T-cell (primary cell): ENCODE measurements at places on chromosomes 11 and 22.

- DNase-seq, result no peak
These were observed 82.1 kb downstream of the CADM1 start for GRCh38 chr11:115421992-115422689.

DNA sequence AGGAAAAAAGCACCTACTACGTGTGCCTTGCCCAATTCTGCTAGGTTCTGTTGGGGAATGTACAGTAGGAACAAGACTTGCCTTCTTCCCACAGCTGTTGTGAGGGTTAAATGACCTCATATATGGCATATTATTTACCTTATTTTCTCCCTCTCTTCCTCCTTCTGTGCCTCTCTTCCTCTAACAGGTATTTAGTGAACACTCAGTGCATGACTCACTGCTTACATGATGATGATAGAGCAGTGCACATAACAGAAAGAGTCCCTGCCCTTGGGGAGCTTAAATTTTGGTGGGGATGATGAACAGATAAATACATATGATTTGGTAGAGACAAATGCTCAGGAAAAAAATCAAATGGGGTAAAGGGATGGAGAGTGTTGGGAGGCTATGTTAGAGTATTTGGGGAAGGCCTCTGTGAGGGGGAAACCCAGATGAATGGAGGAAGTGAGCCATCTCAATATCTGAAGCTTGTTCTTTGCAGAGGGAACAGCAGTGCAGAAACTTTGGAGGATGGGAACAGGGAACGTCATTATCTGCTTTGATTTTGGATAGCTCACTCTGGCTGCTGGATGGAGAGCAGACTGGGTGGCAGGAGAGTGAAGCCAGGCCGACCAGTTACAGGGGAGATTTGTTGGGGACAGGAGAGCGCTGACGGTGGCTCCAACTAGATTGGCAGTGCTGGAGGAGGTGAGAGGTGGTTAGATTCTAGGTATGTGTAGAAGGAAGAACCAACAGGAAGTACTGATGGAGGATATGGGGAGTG lies 95.5 kb upstream of the TENM4 start:
- DNase-seq, result no peak

- no peak for DNase-seq
These were observed 25.4 kb downstream of the SAAL1 start for GRCh38 chr11:18080451-18080850.

- no peak for DNase-seq
These were observed 128.1 kb upstream of the SPON1 start for GRCh38 chr11:13834463-13834862.

DNA sequence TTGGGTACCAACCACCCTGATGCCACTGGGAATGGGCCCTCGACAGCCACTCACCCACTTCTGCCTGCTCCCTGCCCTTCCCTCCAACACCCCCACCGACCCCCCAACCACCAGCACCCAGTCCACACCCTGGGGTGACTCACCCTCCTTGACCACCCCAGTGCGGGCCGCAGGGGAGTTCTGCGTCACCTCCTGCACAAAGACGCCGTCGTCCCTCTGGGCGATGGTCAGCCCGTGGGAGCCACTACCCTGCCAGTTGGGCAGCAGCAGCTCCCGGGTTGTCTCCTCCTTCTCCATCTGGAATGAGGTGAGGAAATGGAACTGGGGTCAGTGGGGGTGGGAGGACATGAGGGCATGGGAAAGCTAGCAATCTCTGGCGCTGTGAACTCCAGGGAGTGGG lies 10.8 kb downstream of the AHNAK start:
- DNase-seq, result no peak

GRCh38 chr11:113072237-113072858 lies 111.1 kb downstream of the NCAM1 start:
- no peak for DNase-seq

- no peak for DNase-seq
These were observed 137.1 kb downstream of the CSNK2A3 start for GRCh38 chr11:11215944-11216343.

- DNase-seq, result no peak
These were observed 8.6 kb downstream of the TCN1 start for GRCh38 chr11:59857439-59858434.

DNA sequence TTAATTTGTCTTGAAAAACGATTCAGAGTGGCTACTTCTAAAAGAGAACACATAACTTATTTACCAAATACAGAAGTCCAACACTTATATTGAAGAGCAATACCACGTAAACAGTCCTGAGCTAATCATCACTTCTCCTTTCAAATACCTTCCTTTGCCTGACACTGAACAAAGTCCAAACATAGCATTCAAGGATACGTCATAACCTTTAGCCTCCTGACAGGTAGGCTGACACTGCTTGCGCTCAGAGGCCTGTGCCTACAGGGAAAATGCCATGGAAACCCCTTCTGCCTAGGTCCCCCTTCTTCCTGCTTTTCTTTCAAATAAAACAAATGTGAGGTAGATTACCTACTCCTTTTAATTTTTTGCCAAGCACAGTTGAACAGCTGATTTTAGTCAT lies 510.0 kb downstream of the INSC start:
- no peak for DNase-seq

GRCh38 chr11:35623621-35624168 lies 5.4 kb downstream of the FJX1 start:
- DNase-seq, result no peak

- peak; percentile 78 for DNase-seq
These were observed 15.7 kb upstream of the SNX32 start for GRCh38 chr11:65817835-65818680.

DNA sequence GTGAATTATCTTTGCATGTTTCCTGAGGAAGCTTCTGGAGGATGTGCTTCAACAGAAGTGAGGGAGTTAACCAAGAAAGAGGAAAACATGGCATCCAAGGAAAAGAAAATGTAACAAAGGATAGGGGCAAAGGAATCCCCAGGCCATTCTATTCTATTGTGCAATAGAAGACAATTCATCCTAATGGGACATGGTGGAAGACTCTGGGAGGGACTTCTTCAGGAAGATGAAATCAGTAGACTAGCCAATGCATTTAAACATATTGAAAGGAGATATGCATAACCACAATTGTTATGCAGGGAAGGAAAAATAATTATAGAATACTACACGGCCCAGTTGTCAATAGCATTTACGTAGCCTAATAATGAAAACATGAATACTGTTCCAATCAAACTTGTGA lies 55.7 kb downstream of the THAP12 start:
- DNase-seq, result no peak

GRCh38 chr11:118100691-118101232 lies 14.0 kb upstream of the SMIM35 start:
- no peak for DNase-seq

GRCh38 chr11:108793138-108793537 lies 128.3 kb downstream of the DDX10 start:
- no peak for DNase-seq

DNA sequence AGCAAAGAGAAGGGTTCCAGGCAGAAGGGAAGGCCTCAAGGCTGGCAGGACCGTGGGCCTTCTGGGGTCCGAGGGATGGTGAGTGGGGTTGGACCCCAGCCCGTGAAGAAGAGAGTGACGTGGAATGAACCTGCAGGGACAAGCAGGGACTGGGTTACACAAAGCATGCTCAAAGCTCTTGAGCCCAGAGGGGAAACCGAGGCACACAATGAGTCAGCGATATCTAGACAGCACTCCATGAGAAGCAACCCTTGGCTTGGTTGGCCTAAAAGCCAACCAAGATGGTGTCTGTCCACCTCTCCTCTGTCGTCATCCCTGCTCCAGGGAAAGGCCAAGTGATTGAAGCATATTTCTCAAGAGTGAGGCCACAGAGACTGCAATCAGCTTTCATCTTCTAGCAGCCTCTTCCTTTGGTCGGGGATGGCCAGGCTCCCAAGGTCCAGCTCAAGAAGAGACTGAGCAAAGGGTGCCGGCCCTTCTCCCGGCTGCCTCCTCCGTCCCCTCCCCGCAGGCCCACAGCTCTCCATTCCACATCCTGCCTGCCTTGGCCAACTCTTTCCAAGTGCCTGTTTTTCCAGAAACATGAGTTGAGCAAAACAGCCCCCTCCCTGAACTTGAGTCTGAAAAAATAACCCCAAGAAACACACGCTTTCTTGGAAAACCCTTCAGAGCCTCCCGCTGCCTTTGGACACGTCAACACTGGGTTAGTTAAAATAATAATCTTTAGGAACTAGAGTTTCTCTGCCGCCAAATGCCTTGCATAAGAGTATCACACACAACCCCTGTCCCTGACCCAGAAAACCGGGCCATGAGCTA lies 556.6 kb downstream of the MIAT start:
- no peak for DNase-seq

DNA sequence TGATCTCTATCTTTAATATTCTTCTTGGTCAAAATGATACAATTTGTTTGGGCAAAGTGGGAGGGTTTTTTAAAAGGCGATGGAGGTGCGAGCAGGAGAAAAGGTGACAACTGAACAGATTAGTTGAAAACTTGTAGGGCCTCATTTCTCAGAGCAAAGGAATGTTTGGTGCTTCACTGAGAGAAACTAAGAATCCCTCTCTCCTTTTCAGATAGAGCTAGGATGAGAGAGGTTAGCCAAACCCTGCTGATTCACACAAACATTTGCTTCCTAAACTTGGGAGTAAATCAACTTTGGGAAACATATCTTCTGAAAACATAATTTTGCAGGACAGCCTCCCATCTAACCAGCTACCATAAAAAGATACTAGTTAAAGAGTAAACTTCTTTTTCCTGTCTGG lies 57.0 kb downstream of the PHF21A start:
- DNase-seq, result no peak

DNA sequence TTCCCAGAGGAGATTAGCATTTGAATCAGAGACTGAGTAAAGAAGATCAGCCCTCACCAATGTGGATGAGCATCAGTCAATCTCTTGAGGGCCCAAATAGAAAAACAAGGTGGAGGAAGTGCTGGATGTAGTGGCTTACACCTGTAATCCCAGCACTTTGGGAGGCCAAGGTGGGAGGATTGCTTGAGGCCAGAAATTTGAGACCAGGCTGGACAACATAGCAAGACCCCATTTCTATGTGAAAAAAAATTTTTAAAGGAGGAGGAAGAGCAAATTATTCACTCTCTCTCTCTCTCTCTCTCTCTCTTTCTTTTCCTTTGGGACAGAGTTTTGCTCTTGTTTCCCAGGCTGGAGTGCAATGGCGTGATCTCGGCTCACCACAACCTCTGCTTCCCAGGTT lies 18.1 kb upstream of the CAPRIN1 start:
- no peak for DNase-seq

DNA sequence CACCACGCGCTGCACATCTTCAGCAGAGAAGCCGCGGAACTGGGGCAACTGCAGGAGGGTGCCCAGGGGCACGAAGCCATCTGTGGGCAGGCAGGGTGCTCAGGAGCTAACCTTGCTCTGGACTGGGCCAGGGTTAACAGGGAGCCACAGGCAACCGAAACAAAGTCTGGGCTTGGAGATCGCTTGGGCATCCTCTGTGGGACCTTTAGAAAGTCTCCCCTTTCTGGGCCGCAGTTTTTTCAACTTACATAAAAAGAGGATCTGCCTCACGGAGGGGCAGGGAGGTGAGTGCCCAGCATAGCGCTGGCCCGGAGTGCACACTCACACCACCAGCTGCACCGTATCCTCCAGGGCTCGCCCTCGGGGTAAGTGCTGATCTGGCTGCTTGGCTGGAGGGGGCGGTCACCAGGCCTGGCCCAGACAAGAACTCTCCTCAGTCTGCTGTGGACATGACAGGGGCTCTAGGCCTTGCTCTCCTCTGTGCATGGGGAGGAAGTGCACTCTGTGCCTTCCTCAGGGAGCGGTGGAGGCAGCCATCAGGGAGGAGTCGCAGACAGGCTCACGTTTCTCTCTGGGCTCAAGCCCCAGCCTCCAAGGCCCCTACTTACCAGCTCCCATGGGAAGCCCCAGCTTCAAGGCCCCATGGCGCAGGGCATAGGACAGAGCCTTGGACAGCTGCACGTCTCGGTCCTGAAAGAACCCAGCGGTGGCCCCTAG lies 937 bp downstream of the TRPT1 start:
- DNase-seq, result no peak

DNA sequence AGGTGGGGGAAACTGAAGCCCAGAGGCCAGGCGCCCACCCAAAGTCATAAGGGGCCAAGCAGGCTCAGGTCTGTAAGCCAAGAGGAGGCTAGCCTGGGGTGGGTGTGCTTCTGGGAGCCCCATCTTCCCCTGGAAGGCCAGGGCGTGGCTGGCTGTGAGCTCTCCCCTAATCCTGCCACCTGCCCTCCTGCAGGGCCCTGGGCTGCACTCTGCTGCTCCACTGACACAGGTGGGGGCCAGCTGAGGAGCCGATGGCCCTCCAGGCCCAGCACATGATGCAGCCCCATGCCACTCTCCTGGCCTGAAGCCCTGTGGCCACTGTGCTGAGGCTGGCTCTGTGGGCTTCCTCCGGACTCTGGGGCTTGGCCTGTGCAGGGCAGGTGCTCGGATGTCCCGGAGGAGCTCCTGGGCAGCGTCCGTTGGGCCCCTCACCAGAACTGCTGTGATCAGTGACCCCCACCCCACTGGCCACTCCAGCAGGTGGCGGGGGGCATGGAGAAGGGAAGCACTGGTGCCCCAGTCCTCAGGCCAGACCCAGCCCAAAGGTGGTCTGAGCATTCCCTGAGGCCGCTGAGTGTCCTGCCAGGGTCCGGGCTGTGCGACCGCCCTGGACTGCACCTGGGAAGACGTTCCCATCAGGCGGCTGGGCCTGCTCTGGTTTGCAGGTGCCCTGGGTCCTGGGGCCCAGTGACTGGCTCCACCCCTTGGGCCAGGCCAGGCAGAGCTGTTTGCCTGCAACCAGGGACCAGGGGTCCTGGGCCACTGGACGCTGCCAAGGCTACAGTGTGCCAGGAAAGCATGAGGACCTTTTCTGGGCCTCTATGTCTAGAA lies 8.5 kb downstream of the PIM3 start:
- no peak for DNase-seq

GRCh38 chr22:31998784-31999385 lies 44.2 kb upstream of the SLC5A1 start:
- DNase-seq, result no peak

GRCh38 chr11:32752001-32752400 lies 42.5 kb downstream of the CCDC73 start:
- no peak for DNase-seq

- no peak for DNase-seq
These were observed 11.6 kb downstream of the UCP3 start for GRCh38 chr11:73997120-73997770.

- no peak for DNase-seq
These were observed 10.8 kb downstream of the FAM227A start for GRCh38 chr22:38645430-38645829.

- no peak for DNase-seq
These were observed 37.7 kb downstream of the EIF4ENIF1 start for GRCh38 chr22:31451709-31452571.

- DNase-seq, result no peak
These were observed 61.5 kb downstream of the RPUSD4 start for GRCh38 chr11:126149759-126150625.

DNA sequence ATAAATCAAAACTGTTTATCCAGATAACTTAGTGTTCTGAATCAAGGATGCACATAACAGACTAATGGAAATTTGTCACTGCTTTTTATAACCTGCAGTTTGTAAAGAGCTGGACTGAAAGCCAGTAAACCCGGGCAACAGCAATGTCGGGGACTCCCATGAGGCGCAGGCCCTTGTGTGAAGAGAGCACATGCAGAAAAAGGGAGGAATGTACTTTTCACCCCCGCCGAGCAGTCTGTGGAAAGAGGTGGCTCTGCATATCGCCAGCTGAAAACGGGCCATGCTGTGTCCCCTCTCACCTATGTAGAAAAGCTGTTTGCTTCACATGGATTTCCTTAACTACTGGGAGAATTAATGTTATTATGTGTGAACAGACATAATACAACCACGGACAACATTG lies 291.2 kb downstream of the CADM1 start:
- no peak for DNase-seq
